ENCODE measurements at places on chromosomes 4 and X. TPM values are rescaled to one million over a fixed set of nuclear protein-coding genes. Genes with fewer than 3 reads are reported as not detected.

DNA sequence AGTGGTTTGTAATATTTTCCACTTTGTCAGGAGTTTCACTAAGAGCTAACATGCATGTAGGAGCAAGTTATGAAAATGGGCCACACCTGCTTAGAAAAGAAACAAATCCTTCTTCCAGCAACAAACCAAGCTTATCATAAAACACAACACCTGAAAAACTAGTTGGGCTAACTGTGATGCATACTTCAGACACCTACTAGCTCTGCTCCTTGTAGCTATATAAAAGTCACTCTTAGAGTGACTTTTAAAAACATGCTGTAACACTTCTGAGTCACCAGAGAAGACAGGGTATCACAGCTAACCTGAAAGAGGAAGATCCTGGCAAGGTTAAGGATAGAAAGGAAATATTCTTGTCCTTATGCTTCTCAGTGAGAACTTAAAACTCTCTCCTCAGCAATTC, 3.6 kb upstream of the SLAIN2 start:
- H3K4me3 ChIP-seq, result no peak overlapping the region
- no peaks in the 10 kb centered on the region for H3K36me3 ChIP-seq
- H3K4me1 ChIP-seq, result no peaks in the 10 kb centered on the region
- H3K27ac ChIP-seq, result no peak overlapping the region

DNA sequence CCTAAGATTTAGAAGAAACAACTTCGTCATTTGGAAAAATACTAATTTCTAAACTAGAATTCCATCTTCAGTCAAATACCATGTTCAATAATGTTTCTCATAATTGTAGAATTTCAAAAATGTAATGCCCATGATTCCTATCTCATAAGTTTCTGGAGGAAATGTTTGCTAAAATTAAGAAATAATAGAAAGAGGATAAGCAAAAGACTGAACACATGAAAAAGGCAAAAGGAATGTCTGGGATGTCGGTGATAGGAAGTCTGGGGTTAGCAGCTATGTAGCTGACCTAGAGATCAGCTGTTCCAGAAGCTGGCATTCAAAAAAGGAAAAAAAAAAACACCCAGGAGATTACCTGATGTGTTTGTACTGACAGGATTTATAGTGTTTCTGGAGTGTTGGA, 18.9 kb upstream of the PCDH10 start:
- no peaks in the 10 kb centered on the region for H3K36me3 ChIP-seq
- no peak for DNase-seq
- H3K27me3 ChIP-seq, result no peaks in the 10 kb centered on the region
- no peaks in the 10 kb centered on the region for H3K4me1 ChIP-seq
- H3K27ac ChIP-seq, result no peak overlapping the region
- H3K4me3 ChIP-seq, result no peak overlapping the region

Gene MSX1
- 19.7 TPM for total RNA-seq

- H3K27me3 ChIP-seq, result no peaks in the 10 kb centered on the region
- no peak overlapping the region for H3K27ac ChIP-seq
- H3K4me3 ChIP-seq, result no peak overlapping the region
- no peaks in the 10 kb centered on the region for H3K36me3 ChIP-seq
These were observed 183.7 kb upstream of the BCOR start for GRCh38 chrX:40281336-40282005.

- no peaks in the 10 kb centered on the region for H3K27me3 ChIP-seq
- DNase-seq, result no peak
- no peaks in the 10 kb centered on the region for H3K4me1 ChIP-seq
- no peaks in the 10 kb centered on the region for H3K36me3 ChIP-seq
- H3K4me3 ChIP-seq, result no peak overlapping the region
These were observed 136.6 kb downstream of the FBXW7 start for GRCh38 chr4:152399246-152399645.

Gene GNL3L
- 39.6 TPM for total RNA-seq

DNA sequence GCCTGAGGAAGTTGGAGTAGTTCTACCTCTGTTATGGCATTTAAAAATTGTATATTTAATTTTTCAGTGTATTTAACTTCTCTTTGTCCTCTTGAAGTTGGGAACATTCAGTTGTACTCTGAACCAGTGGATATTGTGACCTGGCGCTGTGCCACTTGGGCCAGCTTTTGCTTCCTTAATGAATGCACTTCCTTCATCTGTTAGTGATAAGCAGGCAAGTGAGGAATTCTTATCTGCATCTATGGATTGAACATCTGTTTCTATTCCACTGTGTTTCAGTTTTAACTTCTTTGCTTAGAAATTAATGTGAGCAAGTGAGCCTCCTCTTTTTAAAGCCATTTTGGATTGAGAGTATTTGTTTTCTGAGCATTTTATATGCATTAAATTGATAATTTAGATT, 128.3 kb downstream of the UCHL1 start:
- H3K27me3 ChIP-seq, result no peaks in the 10 kb centered on the region
- DNase-seq, result peak; percentile 72
- H3K4me1 ChIP-seq, result no peaks in the 10 kb centered on the region
- no peak overlapping the region for H3K4me3 ChIP-seq
- no peaks in the 10 kb centered on the region for H3K36me3 ChIP-seq

- H3K36me3 ChIP-seq, result no peaks in the 10 kb centered on the region
- H3K27ac ChIP-seq, result no peak overlapping the region
- no peaks in the 10 kb centered on the region for H3K27me3 ChIP-seq
- H3K4me3 ChIP-seq, result no peak overlapping the region
These were observed 67.5 kb downstream of the PHOX2B start for GRCh38 chr4:41681054-41681453.

Gene NEXMIF
- 4.9 TPM for total RNA-seq

Gene SFRP2
- 9.3 TPM for total RNA-seq

DNA sequence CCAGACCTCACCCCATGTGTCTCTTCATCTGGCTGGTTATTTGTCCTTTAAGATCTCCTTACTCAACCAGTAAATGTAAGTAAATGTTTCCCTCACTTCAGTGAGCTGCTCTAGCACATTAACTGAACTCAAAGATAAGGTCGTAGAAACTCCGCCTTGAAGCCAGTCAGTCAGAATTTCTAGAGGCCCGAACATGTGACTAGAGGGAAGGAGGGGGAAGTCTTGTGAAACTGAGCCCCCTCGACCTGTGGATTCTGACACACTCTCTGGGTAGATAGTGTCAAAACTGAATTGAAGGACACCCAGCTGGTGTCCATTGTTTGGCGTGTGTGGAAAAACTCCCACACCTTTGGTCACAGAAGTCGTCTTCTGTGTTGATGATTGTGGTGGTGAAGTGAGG, 933.9 kb downstream of the ADGRL3 start:
- no peak for DNase-seq
- H3K36me3 ChIP-seq, result no peaks in the 10 kb centered on the region
- H3K4me3 ChIP-seq, result no peak overlapping the region

GRCh38 chr4:12447451-12447850, 1018.8 kb upstream of the HS3ST1 start:
- H3K27ac ChIP-seq, result peak overlapping the region; percentile 9
- no peak for DNase-seq
- no peaks in the 10 kb centered on the region for H3K36me3 ChIP-seq
- H3K4me1 ChIP-seq, result no peaks in the 10 kb centered on the region

Gene F9
- total RNA-seq, result not detected

- H3K27me3 ChIP-seq, result no peaks in the 10 kb centered on the region
- no peaks in the 10 kb centered on the region for H3K4me1 ChIP-seq
- no peak overlapping the region for H3K27ac ChIP-seq
- no peak overlapping the region for H3K4me3 ChIP-seq
- H3K36me3 ChIP-seq, result no peaks in the 10 kb centered on the region
These were observed 44.5 kb downstream of the ANKRD17 start for GRCh38 chr4:73213916-73214653.

GRCh38 chr4:161792991-161793390, 370.8 kb downstream of the FSTL5 start:
- H3K27me3 ChIP-seq, result no peaks in the 10 kb centered on the region
- H3K4me3 ChIP-seq, result no peak overlapping the region
- DNase-seq, result no peak
- no peaks in the 10 kb centered on the region for H3K4me1 ChIP-seq

- no peak overlapping the region for H3K27ac ChIP-seq
- H3K4me1 ChIP-seq, result no peaks in the 10 kb centered on the region
- H3K36me3 ChIP-seq, result no peaks in the 10 kb centered on the region
- DNase-seq, result no peak
- H3K27me3 ChIP-seq, result no peaks in the 10 kb centered on the region
These were observed 23.8 kb upstream of the SEPSECS start for GRCh38 chr4:25184056-25184455.

DNA sequence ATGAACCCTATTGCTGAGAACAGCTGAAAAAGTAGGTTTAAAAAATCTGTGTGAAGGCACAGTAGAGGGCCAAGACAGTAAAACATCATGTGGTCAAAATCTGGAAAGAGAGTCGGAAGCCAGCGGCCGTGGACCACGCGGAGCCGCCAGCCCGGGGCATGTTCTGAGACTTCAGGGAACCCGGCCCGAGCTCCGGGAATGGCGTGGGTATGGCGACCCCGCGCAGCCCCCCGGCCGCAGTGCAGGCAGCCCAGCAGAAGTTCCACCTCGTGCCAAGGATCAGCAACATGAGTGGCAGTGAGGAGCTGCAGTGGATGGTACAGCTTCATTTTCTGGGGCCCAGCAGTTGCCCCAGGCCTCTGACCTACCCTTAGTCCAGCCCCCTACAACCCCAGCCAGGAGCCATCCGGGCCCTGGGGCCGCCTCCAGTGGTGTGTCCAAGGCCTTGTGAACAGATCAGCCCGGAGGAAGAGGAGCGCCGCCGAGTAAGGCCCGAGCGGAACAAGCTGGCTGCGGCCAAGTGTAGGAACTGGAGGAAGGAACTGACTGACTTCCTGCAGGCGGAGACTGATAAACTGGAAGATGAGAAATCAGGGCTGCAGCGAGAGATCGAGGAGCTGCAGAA, 94.2 kb downstream of the LARP1B start:
- no peaks in the 10 kb centered on the region for H3K36me3 ChIP-seq
- H3K27me3 ChIP-seq, result no peaks in the 10 kb centered on the region
- H3K4me3 ChIP-seq, result no peak overlapping the region

DNA sequence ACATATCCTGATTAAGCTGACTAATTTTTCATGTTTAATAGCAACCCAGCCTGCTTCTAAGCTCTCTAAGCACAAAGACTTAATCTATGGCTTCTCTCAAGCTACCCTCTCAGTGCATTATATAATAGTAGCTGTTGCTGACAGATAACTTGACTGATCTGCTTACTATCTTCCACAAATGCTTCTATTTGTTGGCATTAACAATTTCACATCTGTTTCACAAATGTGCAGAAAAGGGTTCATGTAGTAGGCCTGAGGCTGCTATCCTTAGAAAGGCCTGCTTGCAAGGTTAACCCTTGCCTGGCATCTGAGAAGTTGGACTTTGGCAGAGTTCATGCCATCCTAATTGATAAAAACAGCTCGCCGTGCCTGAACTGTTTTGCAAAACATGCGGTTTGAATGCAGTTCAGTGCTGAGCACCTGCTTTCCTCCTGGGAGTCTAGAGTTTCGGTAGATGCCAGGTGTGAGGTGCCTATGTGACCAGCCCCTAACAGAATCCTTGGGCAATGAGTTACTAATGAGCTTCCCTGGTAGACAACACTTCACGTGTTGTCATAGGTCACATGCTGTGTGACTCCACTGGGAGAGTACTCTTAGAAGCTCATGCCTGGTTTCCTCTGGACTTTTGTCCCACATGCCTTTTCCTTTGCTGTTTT, 68.4 kb downstream of the NSG1 start:
- no peak overlapping the region for H3K27ac ChIP-seq
- H3K4me1 ChIP-seq, result no peaks in the 10 kb centered on the region
- no peaks in the 10 kb centered on the region for H3K27me3 ChIP-seq
- no peaks in the 10 kb centered on the region for H3K36me3 ChIP-seq
- H3K4me3 ChIP-seq, result no peak overlapping the region
